ENCODE measurements at places on chromosomes 1 and 21. TPM values are rescaled to one million over a fixed set of nuclear protein-coding genes. Genes with fewer than 3 reads are reported as not detected.

GRCh38 chr1:230901671-230902070, 33.4 kb upstream of the C1orf198 start:
- DNase-seq: no peak

Gene NRDC
- total RNA-seq: 112 TPM

DNA sequence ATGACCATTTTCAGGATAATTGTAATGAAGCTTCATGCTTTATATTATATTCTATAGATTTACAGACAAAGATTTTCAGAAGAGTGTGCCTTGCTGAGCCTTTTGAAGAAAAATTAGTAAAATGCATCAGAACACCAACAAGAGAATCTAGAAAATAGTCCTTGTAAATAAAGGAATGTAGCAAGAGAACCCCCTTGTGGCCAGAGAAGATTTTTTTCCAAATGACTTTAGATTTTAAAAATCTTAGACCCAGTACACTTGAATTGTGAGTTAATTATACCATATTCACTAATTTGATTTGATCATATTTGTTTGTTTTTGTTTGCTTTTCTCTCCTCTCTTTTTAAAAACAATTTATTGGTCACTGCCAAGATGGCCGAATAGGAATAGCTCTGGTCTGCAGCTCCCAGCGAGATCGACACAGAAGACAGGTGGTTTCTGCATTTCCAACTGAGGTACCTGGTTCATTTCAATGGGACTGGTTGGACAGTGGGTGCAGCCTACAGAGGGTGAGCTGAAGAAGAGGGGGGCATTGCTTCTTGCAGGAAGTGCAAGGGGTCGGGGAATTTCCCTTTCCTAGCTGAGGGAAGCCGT, 12.8 kb upstream of the IFI44L start:
- DNase-seq: no peak

Gene LCE1C
- not detected for total RNA-seq

Gene OR2G6
- not detected for total RNA-seq

DNA sequence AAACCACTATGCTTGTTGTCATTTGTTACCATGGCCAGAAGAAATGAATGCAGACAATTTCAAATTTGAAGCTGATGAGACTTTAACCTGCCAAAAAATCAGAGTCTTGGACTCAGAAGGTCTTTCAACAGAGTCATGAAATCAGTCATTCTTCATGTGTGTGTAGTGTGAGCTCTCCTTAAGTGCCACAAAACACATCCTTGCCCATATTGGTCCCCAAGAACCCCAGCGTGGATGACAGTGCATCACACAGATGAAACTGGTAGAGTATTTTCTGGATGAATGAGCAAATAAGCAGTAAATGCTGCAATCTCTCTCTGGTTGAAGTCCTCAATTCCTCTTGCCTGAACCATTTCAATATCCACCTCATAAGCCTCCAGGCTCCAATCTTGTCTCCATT, 28.7 kb upstream of the ETS2 start:
- no peak for DNase-seq

DNA sequence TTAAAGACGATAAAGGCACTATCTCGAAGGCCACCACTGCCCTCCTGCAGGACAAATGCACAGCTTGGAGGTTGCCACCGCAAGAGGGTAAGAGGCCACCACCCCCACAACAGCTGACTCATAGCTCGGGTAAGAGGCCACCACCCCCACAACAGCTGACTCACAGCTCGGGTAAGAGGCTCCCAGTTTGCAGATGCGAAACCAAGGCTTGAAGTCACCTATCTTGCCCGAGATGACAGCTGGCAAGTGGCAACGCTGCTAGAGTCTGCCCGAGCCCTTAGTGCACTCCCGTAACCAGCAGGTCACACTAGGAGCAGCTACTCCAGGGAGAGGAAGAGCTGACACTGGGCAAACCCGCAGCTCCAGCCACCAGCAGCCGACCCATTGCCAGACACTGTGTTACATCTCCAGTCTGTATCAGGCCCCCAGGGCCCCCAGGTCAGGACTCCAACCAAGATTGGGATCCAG, 17.1 kb upstream of the SPSB1 start:
- peak; percentile 49 for DNase-seq

DNA sequence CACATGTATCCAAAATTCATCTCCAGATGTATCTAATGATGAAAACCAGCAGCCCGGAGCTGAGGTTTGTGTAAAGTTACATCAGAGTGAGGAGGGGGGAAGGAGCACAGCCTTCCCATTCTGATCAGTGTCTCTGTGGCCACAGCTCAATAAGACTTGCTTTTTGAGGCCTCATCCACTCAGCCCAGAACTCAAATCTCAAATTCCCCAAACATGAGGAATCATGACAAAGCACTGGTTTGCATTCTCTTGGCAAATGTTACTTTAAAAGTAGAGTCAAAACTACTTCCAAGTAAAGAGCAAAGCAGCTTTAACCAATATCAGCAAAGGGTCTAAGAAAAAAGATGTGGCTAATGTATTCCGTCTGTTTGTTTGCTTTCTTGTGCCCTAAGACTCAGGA, 30.9 kb downstream of the CCN1 start:
- no peak for DNase-seq

Gene KCNJ9
- not detected for total RNA-seq

Gene ZNF648
- total RNA-seq: not detected

- DNase-seq: no peak
These were observed 4.8 kb downstream of the S100A16 start for GRCh38 chr1:153608089-153608682.

GRCh38 chr1:231407547-231408396, 14.3 kb downstream of the EGLN1 start:
- no peak for DNase-seq

Gene SPRR2D
- not detected for total RNA-seq

- no peak for DNase-seq
These were observed 9.2 kb upstream of the GRHL3 start for GRCh38 chr1:24309762-24310485.

DNA sequence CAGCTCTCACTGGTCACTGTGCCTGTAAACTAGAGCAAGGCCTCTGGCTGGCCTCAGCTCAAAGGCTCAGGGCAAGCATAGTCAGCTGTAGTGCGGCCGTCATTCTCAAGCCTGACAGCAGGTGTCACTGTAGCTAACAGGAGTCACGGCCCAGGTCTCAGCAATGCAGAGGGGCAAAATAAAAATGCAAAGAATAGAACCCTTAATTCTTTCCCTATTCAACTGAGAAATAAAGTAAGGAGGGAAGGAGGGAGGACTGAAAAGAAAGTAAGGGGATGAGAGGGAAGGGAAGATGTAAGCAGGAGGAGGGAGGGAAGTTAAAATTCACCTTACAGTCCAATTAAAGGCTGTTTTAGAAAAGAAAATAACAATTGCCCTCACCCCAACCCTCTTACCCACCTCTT, 106.1 kb downstream of the KIAA0319L start:
- DNase-seq: peak; percentile 83

Gene SPRR1A
- not detected for total RNA-seq

All from mucosa of gallbladder (tissue), 1 donor.